ENCODE measurements at places on chromosomes 3 and 15.

GRCh38 chr15:81060470-81060869 is 59.7 kb downstream of the TLNRD1 start:
- no peak for DNase-seq

GRCh38 chr3:31225923-31226322 is 306.8 kb upstream of the STT3B start:
- no peak for DNase-seq

GRCh38 chr3:108833611-108834010 is 11.0 kb downstream of the TRAT1 start:
- no peak for DNase-seq

DNA sequence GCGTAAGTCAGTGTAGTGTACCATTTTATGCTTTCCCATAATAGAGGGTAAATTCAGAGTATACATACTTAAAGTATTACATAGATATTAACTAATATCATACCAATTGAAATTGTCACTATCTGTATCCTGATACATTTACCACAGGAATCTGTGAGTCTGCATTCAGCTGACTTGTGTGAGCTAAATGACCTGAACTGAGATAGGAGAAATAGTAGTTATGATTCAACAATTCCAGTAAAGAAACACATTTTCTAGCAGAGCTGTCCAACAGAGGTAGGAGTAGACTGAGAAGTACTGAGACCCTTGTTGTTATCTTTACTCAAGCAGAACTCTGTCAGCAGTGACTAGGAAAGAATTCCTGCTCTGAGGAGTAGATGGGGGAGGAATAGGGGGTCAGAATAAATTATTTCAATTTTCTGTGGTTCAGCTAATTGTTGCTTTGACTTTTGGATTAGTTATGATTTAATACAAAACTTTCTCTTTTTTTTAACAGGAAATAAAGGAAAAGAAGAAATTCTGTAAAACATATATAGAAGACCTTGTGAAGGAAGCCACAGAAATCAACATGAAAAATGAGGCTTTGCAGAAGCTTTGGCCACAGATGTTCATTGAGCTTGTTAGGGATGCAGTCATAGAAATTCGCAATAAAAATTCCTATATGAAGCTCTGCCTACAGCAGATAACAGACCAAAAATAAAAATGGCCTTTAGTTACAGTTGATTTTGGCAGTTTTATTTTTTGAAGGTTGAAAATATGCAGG is 66.2 kb upstream of the THSD4 start:
- no peak for DNase-seq
